CD4-positive, alpha-beta T cell (primary cell): ENCODE measurements at places on chromosomes 7 and 10.

- DNase-seq: no peak
Measured at GRCh38 chr10:58576751-58577436, 64.2 kb downstream of the BICC1 start.

DNA sequence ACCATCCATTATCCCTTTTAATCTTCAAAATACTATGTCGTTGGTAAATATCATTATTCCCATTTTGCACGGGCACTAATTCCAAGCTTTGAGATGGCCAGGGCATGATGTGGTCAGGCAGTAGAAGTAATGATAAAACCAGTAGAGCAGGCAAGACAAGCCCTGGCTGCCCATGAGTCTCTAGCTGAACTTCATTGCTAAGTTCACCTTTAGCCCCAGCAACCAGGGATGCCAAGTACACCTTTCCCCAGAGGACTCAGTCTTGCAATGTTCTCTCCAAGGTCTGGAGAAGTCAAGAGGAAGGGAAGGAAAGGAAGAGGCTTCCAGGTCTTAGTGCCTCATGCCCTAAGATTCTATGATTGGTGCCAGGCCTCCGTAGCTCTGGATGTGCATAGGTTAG lies 203.2 kb downstream of the PLXNA4 start:
- no peak for DNase-seq

- DNase-seq: no peak
Measured at GRCh38 chr7:44101966-44102845, 1.9 kb upstream of the AEBP1 start.

DNA sequence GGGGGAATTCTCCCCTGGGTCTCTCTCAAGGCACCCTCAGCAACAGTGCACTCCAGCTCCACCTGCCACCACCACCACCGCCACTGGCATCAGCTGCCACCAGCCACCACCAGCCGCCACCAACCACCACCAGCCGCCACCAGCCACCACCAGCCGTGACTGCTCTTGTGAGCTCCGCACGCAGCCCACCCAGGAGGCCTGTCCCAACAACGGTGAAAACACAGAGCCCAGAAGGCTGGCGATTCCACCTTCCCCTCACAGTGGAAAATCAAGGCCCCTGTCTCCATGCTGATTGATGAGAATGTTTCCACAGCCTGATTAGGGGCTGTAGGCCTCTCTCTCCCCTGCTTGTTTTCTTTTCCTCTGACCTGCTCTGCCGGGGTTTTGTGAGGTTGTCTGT lies 41.1 kb downstream of the COBL start:
- DNase-seq: no peak

DNA sequence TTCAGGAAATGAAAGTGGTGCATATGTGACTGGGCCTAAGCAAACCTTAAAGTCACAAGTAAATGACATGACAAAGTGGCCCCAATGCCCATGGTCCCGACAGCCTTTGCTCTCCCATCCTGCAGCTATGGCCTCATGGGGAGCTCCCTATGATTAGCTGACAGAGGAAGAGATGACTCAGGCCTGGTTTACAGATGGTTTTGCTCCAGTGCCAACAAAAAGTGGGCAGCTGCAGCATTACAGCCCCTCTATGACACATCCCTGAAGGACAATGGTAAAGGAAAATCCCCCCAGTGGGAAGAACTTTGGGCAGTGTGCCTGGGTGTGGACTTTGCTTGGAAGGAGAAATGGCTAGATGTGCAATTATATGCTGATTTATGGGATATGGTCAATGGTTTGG lies 105.1 kb upstream of the ADCY1 start:
- no peak for DNase-seq

GRCh38 chr10:122995936-122996335 lies 12.7 kb downstream of the IKZF5 start:
- DNase-seq: no peak

- DNase-seq: no peak
Measured at GRCh38 chr10:131085091-131085860, 226.2 kb downstream of the TCERG1L start.

DNA sequence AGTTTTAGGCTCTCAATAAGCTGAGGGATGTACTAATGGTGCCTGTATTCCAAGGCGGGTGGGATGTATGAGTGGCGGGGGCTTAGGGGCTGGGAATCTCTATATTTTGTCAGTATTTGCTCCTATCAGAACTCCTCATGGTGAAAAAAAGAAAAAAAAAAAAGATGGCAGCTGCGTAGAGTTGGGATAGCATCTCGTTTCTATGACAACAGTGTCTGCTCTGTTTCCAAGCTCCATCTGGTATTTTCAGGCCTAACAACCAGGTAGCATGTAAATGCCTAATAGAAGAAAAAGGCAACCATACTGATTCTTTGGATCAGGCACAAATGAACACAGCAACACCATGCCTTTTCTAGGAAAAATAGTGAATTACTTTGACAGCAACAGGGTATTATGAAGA lies 11.7 kb upstream of the CCDC172 start:
- no peak for DNase-seq

- no peak for DNase-seq
Measured at GRCh38 chr7:154167807-154168206, 115.6 kb downstream of the DPP6 start.

DNA sequence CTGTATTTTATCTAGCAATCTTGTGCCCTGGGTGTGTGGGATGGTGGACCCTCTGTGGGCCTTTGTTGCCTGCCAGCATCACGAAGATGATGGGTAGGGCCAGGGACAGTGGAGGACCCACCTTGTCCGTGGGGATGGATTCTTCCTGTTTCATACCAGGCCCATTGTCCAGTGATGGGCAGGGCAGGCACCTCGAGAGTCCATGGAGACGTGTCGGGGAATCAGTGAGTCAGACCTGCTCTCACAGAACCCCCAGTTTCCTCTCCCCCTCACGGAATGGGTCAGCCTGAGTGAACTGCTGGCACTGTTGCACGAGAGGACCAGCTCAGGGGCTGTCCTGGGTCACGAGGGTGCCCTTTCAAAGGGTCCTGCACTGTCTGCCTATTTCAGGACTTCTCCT lies 401.2 kb downstream of the RPS24 start:
- no peak for DNase-seq

DNA sequence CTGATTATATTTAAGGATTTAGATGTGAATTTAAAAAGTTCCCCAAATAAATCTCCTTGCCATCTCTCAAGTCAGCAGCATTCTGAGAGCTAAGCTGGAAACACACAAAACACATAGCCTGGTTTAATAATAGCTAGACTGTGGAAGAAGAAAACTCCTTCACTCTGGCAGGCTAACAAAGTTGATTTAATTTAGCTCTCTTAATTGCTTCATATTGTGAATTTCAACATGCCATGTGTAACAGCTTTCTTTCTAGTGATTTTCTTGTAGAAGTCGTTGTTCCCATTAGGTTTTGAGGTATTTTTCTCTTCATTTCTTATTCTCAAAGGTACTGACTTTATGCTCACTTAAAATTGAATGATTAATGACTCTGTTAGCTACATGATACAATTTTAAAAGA lies 216.8 kb upstream of the AKR1E2 start:
- no peak for DNase-seq

GRCh38 chr7:28128608-28129007 lies 52.0 kb downstream of the JAZF1 start:
- no peak for DNase-seq
